LHCN-M2 (cell line): ENCODE measurements at places on chromosomes 2 and 18. TPM values are rescaled to one million over a fixed set of nuclear protein-coding genes. Genes with fewer than 3 reads are reported as not detected.

DNA sequence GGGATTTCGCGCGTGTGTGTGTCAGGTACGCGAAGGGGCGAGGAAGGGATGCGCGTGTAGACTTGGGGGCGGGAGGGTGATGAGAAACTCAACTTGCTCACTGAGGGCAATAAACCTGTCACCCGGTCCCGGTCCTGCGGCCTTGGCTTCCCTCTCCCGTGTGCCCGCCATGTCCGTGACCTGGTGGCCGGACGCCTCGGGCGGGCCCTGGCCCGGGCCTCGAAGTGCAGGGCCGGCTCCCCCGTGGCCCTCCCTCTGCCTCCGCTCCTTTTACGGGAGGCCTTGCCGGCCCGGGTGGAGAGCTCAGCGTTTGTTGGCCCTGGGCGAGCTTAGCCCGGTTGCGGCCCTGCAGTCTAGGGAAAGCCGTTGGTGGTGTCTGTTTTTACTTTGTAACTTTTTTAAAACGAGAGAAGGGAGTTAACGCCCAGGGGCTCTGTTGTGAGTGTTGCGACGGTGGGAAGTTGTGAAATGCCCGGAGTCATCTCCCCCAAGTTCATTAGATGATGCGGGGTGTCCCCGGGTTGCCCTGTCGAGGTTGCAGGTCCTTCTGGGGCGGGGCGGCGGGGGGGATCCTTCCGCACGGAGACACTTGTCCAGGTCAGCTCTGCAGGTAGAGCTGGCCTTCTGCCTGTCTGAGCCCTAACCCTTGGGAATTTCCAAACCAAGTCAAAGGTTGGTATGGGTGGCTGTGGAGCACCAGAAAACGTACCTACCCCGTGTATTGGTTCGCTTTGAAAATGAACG lies 883 bp downstream of the SMCHD1 start:
- peak; percentile 31 for DNase-seq

- peak; percentile 19 for DNase-seq
Observed at GRCh38 chr2:191569025-191569424, 108.9 kb upstream of the NABP1 start.

- DNase-seq, result no peak
Observed at GRCh38 chr2:232417489-232417888, 10.8 kb downstream of the ALPG start.

GRCh38 chr2:12828980-12829379 lies 112.2 kb downstream of the TRIB2 start:
- no peak for DNase-seq

DNA sequence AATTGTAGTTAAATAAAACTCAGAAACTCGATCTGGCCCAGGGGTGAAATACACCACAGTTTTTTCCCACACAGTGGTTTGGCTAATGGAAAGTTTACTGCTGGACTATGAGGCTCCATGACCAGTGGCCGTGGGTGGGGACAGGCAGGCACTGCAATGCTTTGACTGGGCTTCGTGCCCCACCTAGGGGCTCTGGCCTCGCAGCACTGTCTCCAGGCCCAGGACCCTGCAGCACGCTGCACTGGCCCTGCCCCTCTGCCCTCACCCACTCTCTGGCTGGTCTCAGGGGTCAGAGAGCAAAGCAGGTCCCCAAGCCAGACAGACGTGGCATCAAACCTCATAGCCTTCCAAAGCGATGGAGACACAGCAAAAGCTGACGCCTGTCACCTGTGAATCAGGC lies 13.4 kb upstream of the B3GNT7 start:
- DNase-seq, result no peak

The MATN3 gene
- total RNA-seq, result 6.9 and 8.2 TPM in 2 replicates

- no peak for DNase-seq
Observed at GRCh38 chr2:127157114-127157513, 50.2 kb upstream of the BIN1 start.

The KCNIP3 gene
- total RNA-seq, result 0.19 and 0.29 TPM in 2 replicates

DNA sequence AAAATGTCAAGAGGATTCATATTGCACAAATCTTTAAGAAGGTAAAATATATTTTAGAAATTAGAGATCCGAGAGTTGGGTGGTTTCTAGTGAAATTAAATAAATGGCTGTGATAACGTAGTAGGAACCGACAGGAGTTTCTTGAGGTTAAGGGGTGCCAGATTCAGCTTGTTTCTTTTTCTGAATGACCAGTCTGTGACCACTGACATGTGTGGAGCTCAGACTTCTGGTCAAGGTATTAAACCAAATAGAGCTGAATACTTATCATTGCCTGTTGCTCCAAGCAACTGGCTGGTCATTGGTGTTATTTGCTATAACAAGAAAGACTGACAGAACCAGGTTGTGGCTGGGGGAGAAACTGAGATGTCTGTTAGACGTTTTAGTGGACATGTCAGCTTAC lies 408.2 kb upstream of the HS6ST1 start:
- no peak for DNase-seq

DNA sequence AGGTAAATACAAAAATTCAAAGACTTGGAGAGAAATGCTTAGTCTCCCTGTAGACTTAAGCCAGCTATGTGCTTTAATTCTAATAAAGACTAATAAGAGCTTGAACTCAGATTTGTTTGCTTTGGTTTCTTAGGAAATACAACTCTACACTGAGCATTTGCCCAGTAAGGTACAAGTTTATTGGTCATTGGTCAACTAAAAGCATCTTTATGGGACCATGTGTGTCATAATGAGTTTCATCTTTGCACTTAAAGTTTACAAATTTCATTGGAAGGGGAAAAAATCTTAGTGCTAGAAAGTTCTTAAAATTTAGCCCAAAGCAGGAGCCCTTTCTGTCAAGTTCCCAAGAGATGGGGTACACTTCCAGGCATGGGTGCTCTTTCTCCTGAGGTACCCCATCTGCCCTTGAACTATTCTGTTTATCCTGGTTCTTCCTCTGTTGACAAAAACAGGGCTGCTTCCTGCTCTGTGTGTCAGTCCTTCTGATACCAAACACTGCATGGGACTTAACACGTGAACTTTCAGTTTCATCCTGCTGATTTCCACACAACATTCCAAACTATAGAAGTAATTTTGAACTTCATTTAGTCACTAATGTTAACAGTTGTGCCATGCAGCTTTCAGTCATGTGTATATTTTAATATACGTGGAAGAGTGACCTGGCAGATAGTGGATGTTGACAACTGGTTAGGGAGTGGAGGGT lies 200.2 kb downstream of the TPGS2 start:
- DNase-seq, result peak; percentile 60

The SERPINB3 gene
- total RNA-seq, result not detected in 2 replicates

- no peak for DNase-seq
Observed at GRCh38 chr2:177024765-177025164, 187.8 kb upstream of the HNRNPA3 start.

The SULT1C4 gene
- not detected in 2 replicates for total RNA-seq

GRCh38 chr2:36338827-36339145 lies 16.8 kb upstream of the CRIM1 start:
- peak; percentile 74 for DNase-seq

- no peak for DNase-seq
Observed at GRCh38 chr2:143890798-143891197, 629.1 kb downstream of the ZEB2 start.

The SLC4A5 gene
- total RNA-seq, result 0.11 TPM in 1 of 2 replicates, not detected in the other
